ENCODE measurements at places on chromosomes 12 and 14. TPM values are rescaled to one million over a fixed set of nuclear protein-coding genes. Genes with fewer than 3 reads are reported as not detected.

The E2F7 gene
- total RNA-seq: 5.0 TPM

The AICDA gene
- total RNA-seq: not detected

The OAS2 gene
- 2.5 TPM for total RNA-seq

The TTC6 gene
- 0.63 TPM for total RNA-seq

The CRACR2A gene
- total RNA-seq: 1.9 TPM

The IL22 gene
- not detected for total RNA-seq

The SLC25A21 gene
- total RNA-seq: 1.9 TPM

The SCN8A gene
- total RNA-seq: 134 TPM

The RGS6 gene
- total RNA-seq: 13.5 TPM

The AKAP6 gene
- total RNA-seq: 256 TPM

The DEGS2 gene
- 0.31 TPM for total RNA-seq

The ART4 gene
- not detected for total RNA-seq

Data from parietal lobe (tissue), 2 donors.